ENCODE measurements at places on chromosomes 5 and 9.
A peak's percentile ranks its signal among the peaks of the same experiment; 100 is the strongest.

DNA sequence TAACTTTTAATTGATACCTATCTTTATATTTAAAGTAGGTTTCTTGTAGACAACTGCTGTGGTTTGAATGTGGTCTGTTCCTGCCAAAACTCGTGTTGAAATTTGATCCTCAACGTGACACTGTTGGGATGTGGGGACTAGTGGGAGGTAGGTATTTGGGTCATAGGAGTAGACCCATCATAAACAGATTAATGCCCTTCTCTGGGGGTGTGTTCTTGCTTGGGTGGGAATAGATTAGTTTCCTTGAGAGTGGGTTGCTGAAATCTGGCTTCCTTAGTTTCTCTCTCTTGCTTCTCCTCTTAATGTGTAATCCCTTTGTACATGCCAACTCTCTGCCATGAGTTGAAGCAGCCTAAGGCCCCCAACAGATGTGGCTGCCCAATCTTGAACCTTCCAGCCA, 34.6 kb upstream of the IPPK start:
- no peak for DNase-seq

- DNase-seq, result peak; percentile 61
Measured at GRCh38 chr9:137550231-137550621, at the start of gene PNPLA7. PNPLA7 (minus strand) TSS chr9:137550402; CDS start chr9:137550197, 205 bp downstream.

- no peak for DNase-seq
Measured at GRCh38 chr9:116701940-116702642, 15.0 kb downstream of the TRIM32 start.

GRCh38 chr9:36486329-36486932, 86.3 kb upstream of the MELK start:
- DNase-seq, result no peak

- no peak for DNase-seq
Measured at GRCh38 chr5:123014689-123015088, 21.8 kb downstream of the PPIC start.

- no peak for DNase-seq
Measured at GRCh38 chr5:53983568-53984460, 326.6 kb downstream of the ARL15 start.

DNA sequence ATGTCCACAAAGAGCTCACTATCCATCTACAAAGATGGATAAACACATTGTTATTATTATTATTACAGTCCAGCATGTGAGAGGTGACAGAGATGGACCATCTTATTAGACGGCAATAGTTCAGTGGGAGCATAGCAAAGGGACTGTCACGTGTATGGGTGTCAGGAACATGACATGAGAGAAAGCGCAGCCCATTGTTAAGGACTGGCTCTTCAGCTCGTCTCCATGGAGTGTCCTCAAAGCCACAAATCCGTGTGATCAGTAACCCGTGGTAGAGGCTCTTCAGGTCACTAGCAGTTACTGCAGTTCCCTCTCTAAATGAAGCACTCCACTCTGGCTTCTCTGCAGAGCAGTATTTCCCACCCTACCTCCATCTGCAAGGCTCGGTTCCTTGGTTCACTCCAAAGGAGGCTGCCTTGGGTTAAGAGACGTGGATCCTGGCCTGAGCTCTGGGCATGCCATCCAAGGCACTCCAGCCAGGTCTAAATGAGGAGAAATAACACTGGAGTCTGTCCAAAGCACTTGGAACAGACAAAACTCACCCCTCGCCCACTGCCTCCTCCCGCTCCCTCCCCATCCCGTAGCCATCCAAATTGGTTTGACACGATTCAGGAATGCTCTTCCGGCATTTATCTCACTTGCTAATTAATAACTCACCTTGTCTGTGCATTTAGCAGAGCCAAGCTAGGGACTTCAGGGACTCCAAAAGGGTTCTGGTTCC, 122.3 kb upstream of the WWC1 start:
- no peak for DNase-seq

- no peak for DNase-seq
Measured at GRCh38 chr5:55063899-55064298, 38.5 kb upstream of the GZMA start.

DNA sequence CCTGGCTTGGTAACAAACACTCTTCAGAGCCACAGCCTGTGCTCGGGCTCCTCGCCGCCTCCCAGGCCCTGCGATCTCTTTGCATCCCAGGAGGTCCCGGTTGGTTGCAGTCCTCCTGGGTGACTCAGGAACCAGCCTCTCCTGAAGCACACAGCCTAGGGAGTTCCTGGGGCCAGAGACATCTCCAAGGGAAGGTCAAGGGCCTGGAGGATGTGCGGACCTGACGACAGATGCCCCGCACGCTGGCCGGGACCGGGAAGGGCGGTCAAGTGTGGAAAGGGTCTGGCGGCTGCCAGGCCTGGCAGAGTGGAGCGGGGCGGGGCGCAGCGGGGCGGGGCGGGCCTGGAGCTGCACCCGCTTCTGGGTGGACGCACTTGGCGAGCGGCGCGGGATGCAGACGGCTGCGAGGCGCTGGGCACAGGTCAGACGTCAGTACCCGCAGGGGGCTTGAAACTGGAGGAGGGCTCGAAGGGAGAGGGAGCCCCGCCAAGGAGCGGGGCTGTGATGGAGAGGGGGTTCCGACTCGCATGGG, 45.0 kb upstream of the PRSS3 start:
- DNase-seq, result no peak

DNA sequence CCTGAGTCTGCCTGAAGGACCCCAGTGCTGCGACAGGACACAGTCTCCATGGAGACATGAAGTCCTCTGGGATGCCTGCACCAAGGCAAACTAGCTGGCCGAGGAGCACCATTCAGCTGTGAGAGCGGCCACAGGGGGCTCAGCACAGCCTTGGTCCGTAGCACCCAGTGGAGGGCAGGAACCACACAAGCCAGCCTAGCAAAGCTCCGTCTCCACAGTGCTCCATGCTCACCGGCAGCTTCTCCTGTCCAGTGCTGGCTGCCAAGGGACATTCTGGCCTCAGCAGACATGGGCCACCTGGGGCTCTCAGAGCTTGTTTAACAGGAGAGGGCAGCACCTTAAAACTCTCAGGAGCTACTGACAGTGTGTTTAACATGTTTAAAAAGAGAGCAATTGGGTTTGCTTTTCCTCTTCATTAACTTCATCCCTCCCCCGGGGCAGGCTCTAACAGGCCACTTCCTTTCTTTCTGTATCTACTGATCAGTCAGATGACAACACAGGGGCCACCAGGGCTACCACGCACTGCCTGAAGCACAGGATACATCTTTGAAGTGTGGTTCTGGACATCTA, 57.0 kb downstream of the SECISBP2 start:
- peak; percentile 36 for DNase-seq

DNA sequence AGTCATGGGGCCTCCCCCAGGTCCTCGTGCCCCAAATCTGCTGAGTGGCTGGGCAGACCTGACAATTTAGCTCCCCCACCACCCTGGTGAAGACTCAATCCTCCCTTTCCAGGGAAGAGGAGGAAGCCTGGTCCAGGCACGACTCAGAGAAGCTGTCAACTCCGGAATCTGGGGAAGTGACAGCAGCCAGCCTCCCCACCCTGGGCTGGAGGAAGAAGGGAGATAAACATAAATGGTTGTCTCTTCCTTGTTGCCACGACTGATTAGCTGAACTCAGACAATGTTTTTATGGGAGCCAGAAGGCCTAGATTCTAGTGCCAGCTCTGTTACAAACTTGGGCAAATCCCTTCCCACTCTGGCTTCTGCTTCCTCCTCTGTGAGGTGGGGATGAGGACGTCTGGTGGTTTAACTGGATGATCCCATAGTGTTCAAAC, 15.4 kb downstream of the CCDC69 start:
- no peak for DNase-seq

DNA sequence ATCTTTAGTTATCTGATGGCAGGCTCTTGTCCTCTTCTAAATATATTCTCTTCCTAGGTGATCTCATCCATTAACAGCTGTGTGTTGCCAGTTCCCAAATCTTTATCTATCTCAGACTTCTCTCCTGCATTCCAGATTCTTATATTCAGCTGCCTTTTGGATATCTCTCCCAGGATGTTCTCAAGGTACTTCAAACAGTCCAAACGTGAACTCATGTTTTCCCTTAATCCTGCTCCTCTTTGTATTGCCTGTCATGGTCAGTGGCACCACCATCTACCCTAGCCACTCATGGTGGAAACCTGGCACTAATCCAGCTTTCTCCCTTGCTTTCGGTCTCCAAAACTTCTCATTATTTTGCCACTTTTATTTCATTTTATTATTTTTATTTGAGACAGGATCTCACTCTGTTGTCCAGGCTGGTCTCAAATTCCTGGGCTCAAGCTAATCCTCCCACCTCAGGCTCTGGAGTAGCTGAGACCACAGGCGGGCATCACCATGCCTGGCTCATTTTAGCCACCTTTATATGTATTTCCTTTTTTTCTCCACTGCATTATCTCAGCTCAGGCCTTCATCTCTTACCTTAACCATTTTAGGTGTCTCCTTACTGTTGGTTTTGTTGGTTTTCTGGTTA, 3.8 kb downstream of the ZFYVE16 start:
- no peak for DNase-seq

- no peak for DNase-seq
Measured at GRCh38 chr5:131225282-131225974, 38.4 kb upstream of the CDC42SE2 start.

GRCh38 chr5:34731435-34732232, 75.5 kb downstream of the RAI14 start:
- no peak for DNase-seq

- no peak for DNase-seq
Measured at GRCh38 chr5:33311893-33312292, 128.9 kb upstream of the TARS1 start.

GRCh38 chr5:132025403-132025971, 14.0 kb upstream of the ACSL6 start:
- no peak for DNase-seq

GRCh38 chr5:56710826-56711590, 104.3 kb upstream of the MAP3K1 start:
- peak; percentile 29 for DNase-seq

DNA sequence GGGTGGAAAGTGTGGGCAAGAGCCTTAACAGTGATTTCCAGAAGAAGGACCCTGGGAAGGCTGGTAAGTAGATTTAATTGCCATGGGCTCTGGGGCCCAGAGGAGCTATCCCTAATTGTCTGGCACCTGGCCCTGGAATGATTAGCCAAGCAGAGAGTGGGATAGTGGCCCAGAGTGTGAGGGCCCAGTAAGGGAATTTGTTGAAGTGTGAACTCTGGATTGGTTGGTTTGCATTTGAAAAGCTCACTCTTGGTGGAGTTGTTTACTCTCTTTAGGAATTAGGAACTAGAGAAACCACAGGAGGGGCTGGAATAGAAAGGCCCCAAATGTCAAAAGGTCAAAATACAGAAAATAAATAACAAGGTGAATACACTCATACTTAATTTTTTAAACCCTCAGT, 207.1 kb downstream of the GABRG2 start:
- DNase-seq, result no peak
